ENCODE measurements at places on chromosomes 16 and 17.
A peak's percentile ranks its signal among the peaks of the same experiment; 100 is the strongest.

GRCh38 chr16:23342083-23342640, 40.1 kb downstream of the SCNN1B start:
- DNase-seq: no peak

DNA sequence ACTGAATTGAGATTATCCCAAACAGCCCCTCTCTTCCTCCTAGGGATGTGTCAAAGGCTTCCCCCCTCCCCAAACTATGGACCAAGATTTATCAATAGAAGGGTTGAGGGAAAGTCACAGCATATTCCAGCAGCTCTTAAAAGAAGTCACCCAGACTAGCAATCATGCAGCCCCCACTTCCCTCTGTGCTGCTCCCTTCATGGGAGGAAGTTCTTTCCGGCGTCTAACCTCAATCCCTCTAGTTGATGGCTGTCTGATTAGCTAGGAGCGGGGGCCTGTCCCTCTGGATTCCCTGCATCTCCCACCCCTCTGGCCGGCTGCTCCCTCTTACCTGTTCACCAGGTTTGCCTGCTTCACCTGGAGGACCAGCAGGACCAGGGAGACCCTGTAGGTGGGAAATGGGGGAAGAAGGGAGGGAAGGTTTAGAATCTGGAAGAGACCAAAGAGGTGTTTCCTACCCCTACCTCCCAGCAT, 9.2 kb downstream of the COL1A1 start:
- DNase-seq: no peak

GRCh38 chr17:37485938-37486570, 3.6 kb upstream of the DUSP14 start:
- no peak for DNase-seq

GRCh38 chr17:7393613-7394451, 493 bp downstream of the PLSCR3 start:
- DNase-seq: no peak

DNA sequence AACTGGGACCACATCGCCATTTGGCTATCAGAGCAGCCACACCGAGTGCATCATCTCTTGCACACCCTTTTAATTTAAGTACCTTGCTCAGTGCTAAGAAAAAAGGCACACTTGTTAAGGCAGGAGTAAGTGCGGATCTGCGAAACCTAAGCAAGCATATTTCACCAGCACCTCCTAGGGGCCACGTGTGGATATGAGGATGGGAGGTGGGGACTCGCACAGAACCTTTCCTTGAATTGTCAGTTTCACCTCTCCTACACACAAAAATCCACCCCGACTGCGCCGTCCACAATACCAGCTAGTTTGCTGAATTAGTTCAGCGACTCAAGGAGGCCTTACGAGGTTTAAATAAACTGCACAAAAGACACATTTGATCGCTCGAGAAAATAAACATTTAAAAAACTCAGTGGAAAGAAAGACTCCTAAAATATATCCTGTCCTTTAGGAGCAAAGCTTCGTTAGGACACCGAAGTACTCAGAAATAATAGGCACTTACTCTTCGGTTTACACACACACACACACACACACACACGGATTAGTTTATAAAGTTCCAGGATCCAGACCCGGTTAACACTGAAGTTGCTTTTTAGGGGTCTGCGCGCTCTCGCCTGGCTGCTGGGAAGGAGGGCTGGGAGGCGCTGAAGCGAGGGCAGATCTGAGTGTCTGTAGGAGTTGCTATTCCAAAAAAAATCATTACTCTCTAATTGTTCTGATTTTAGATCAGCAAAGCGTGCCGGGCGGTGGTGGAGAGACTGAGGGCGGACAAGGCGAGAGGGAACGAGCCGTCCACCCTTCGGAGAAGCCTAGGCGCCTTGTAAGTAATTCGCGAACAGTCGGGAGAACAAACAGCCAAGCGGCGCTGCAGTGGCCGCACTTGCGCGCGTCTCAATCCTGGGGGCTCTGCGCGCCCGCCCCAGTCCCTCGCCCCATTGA, 1.0 kb upstream of the KCNJ2 start:
- DNase-seq: peak; percentile 94
